ENCODE measurements at places on chromosomes 5 and 9.
A peak's percentile ranks its signal among the peaks of the same experiment; 100 is the strongest.

DNA sequence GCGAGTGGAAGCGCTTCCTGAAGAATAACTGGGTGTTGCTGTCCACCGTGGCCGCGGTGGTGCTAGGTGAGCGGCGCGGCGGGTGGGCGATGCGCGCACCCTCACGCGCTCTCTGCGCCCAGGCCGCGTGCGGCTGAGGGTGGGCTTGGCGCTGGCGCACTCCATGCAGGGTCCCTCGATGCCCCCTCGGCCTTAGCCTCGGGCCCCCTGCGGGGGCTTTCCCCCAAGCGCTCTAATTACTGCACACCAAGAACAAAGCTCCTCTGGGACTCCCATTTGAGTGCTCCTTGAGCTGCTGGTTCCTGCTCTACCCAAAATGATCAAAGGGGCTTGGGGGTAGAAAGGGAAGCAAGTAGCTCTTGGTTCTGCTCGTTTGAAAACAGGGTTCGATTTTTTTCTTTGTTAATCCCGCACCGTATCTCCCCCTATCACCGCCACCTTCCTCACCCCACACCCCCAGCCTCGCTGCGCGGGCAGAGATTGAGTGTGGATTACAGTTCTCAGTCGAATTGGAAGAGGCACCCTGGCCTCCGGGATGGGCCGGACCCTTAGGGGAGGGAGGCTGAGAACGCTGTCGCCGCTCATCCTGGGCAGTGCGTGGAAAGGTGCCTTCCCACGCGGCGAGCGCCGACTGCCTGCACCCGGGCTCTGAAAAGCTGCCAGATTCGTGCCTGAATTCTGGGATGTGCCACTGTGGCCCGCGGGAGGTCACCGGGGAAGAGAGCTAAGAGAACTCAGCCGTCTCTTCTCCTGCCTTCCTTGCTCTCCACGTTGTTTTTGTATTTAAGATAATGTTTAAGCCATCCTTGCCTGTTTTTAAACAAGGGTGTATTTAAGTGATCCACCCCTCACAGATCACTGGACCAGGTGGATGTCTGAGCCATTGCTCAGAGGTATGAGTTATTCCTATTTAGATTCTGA is 697 bp downstream of the SLC1A1 start:
- peak; percentile 21 for DNase-seq

- no peak for DNase-seq
Measured at GRCh38 chr5:143066556-143067281, 296.5 kb downstream of the ARHGAP26 start.

- no peak for DNase-seq
Measured at GRCh38 chr9:129486756-129487657, 133.9 kb downstream of the C9orf50 start.

DNA sequence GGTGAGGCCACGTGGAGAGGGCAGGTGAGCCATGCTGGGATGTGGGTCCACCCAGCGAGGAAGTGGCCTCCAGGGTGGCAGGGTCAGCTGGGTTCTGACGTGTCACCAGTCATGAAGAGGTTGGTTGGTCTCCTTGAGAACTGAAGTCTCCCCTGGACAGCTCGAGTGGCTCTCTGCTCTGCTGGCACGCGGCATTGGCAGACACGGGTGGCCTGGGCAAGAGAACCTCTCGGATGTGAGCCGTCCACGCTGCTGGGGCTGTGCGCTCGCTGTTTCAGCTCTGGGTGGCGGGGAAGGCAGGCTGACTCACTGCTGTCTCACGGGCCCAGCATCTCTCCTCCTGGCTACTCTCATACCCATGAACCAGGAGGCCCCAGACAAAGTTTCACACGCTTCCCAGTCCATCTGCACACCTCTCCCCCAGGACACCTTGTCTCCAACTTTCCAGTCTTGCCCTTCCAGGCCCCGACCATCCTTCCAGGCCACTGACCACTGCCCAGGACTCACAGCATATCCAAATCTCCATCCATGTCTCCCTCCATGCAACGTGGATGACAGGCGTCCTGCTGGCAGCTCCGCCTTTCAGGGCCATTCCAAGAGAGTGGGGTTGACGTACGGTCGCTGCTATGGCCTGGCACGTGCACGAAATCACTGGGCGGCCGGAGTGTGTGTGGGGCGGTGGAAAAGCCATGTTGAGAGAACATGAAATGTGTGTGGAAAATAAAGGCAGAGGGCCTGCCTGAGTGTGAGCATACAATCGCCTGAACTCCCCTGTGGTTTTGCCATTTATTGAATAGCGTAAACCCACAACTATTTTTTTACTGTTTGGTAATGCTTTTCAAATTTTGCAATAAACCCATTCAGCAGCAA is 145.0 kb upstream of the COL5A1 start:
- DNase-seq = no peak

DNA sequence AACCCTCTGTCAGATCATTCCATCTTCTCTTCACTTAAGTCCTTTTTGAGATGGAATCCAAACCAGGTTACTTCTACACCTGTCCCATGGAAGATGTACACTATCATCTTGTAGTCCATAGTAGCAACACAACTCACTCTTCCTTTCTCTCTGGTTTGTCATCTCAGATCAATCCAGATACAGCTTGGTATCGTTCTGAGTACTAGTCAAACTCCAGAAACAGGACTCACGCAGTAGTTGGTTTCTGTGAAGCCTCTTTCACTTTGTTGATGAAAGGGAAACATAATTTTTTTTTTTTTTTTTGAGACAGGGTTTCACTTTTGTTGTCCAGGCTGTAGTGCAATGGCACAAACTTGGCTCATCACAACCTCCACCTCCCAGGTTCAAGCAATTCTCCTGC is 484.0 kb downstream of the PRDM9 start:
- no peak for DNase-seq

- DNase-seq = no peak
Measured at GRCh38 chr5:158881091-158881880, 218.4 kb downstream of the EBF1 start.

- DNase-seq = no peak
Measured at GRCh38 chr9:121658166-121658565, 6.7 kb downstream of the DAB2IP start.

- DNase-seq = peak; percentile 43
Measured at GRCh38 chr5:60287174-60287771, 393.7 kb upstream of the PDE4D start.

DNA sequence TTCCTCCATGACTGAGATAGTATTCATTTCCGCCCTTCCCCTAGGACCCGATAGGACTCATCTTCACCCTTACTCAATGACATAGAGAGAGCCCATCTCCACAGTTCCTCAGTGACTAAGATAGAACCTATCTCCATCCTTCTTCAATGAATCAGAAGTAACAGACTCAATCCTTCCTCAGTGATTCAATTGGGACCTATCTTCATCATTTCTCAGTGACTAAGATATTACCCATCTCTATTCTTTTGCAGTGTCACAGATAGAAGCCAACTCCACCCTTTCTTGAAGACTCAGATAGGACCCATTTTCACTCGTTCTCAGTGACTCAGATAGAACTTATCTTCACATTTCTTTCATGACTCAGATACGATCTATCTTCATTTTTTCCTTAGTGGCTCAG is 164.6 kb downstream of the FBXO4 start:
- DNase-seq = no peak

DNA sequence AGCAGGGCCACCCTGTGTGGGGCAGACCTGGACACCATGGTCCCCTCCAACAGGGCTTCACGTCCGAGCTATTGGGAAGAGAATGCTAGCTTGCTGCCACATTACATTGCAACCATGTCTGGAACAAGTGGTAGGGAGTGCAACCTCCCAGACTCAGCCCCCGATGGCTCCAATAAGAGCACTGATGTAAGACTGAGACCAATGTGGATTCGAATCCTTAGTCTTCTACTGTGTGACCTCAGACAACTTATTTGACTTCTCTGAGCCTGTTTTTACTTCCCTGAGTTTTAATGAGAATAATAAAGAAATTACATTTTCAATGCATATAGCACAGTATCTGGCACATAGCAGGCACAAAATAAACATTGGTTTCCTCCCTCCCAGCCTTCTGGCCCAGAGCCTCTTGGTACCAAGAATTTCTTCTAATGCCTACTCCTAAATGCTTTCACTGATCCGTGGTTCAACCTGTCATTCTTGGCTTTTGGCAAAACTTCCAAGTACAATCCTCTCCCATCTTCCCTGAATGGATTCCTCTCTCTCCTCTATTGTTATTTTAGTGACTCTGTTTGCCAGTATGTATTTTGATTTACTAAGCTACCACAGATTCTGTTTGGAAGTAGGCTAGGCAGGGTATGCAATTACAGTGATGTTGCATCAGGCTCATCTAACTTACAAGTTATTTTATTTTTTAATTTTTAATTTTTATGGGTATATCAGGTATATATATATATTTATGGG is 34.6 kb upstream of the COL15A1 start:
- DNase-seq = no peak

DNA sequence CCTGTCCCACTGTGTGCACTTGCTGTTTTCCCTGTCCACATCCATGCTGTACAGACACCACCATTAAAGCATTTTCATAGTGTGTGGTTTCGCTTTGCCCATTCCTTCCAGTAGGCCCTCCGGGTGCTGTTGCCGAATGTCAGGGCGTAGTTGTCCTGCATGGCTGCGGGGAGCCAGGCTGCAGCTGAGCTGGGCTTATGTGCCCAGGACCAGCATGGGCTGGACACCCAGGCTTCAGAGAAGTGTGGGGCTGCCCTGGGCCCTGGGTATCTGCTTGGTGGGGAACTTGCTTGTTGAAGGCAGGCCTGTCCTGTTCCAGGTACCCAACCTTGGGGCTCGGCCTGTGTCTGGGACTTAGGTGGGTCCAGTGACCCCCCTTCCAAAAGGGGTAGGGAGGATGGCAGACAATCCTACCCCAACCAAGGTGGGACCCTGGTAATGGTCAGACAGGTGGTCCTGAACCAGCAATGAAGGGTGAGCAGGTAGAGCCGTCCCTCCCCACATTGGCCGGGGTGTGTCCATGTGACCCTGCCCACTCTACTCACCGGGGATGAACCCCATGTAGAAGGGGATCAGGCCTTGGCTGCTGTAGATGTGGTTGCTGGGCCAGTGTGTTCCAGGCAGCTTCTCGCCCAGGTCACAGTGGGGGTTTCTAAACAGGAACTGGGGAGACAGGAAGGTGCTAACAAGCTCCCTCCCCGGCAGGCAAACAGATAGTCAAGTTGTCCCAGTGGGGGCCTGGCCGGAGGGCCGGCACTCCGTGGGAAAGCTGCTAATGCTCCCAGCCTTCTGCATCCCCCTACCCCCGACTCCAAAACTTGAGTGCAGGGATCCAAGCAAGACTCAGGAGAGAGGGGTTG is 2.8 kb downstream of the TUBB4B start:
- no peak for DNase-seq

DNA sequence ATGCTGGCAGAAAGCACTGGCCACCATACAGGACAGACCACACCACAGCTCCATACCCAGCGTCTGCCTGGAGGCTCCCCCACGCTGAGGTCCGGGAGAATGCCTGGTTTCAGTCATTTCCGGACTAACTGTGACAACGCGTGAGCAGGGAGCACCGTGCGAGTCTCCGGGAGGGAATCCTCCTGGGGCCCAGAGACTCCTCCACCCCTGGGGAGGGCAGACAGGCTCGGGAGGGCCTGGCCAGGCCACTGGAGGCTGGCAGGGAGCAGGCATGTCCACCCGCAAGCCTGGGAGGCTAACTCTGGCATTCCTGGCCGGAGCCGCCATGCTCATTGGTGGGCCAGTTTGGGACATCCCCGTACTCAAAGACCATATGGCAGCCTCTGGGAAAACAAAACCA is 6.5 kb downstream of the BRD3OS start:
- DNase-seq = no peak

DNA sequence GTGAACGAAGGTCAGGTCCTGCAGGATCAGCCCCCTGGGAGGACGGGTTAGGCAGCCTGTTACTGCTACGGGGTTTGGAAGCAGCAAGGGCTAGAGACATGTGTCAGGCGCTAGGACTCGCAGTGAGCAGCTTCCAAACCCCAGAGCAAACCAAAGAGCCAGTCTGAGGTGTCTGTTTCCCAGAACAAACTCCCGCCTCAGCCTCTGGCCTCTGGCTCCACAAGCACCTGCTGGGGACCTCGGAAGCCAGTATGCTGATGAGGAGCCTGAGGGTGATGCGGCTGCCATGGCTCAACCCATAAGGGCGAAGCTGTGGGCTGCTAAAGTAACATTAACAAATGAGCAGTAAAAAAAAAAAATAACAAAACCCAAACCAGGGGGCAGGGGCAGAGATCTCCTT is 35.0 kb downstream of the PRRT1B start:
- DNase-seq = no peak

DNA sequence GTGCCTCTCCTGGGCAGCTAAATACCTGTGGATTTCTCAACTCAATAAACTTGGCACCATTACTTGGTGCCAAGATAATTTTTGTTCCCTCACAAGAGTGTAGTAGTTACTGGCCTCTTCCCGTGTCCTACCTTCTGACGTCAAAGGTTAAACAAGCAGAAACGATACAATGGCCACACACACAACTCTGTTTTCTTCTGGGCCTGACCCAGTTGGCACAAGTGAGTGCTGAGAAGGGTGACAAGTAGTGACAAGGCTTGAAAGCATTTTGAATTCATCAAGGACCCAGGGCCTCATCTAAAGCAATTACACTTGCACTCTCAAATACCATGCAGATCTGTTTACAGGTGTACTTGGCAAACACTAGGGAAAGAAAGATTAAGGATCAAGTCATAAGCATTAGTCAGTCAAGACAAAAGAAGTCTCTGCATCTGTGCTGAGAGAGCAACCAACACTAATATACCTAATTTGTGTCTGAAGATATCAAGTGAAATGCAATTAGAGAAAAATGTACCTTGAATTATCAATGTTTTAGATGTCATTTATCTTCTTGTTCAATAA is 30.8 kb downstream of the RASEF start:
- DNase-seq = no peak

DNA sequence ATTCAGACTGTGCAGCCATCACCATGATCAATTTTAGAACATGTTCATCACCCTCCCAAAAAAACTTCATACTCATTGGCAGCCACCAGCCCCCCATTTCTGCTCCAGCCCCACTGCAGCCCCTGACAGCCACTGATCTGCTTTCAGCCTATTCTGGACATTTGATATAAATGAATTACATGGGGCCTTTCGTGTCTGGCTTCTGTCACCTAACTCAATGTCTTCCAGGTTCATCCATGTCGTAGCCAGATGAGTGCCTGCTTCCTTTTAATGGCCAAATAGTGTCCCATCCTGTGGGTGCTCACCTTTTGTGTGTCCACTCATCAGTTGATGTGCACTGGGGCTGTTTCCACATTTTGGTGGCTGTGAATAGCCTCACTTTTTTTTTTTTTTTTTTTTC is 63.5 kb downstream of the HMCN2 start:
- no peak for DNase-seq

- no peak for DNase-seq
Measured at GRCh38 chr5:97454015-97454414, 271.0 kb upstream of the RIOK2 start.

- no peak for DNase-seq
Measured at GRCh38 chr9:102842423-102842822, 152.7 kb upstream of the CYLC2 start.

- peak; percentile 54 for DNase-seq
Measured at GRCh38 chr9:134781591-134782302, 98.9 kb upstream of the FCN2 start.

- no peak for DNase-seq
Measured at GRCh38 chr9:120443489-120443888, 136.5 kb downstream of the CDK5RAP2 start.

GRCh38 chr9:129649726-129650679 is 8.1 kb upstream of the ASB6 start:
- DNase-seq = no peak

GRCh38 chr5:4802044-4802443 is 338.1 kb upstream of the ADAMTS16 start:
- DNase-seq = no peak

- DNase-seq = no peak
Measured at GRCh38 chr5:131389869-131390265, 126.0 kb downstream of the CDC42SE2 start.

All from nephron progenitor cell (in vitro differentiated cells).